ENCODE measurements at places on chromosomes 5 and 9.
A peak's percentile ranks its signal among the peaks of the same experiment; 100 is the strongest.

DNA sequence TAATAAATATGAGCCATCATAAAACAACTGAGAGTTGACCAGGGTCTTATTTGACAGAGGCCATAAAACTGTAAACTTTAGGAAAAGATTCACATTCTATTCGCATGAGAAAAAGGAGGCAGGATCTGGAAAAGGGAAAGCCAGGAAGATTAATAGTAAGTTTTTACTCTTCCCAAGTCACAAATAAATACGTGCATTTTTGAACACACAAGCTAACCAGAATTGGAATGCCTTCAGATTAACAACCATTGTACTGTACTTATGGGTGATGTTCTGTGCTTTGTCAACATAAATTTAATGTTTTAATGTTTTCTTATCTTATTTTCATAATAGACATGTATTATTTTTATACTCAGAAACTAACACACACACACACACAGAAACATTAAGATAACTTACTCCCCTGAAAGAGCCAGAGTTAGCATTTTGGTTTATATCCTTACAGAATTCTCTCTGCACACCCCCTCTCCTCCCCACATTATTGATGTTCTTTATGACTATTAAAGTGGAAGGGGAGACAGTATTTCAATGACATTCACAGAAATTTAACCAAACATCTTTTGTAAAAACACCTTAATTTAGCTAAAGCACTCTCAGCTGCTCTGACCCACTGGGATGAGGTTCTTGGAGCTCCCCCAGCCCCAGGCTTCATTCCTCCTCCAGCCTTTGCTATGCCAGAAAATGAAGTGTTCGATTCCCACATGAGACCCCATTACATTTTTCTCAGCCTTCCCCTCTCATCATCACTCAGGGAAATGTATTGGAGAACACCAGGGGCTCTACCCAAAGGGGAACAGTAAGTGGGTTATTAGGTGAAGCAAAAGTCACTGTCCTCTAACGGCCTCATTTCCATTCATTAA, 155.5 kb downstream of the ESM1 start:
- no peak for DNase-seq

- no peak for DNase-seq
Measured at GRCh38 chr5:2724031-2724581, 27.4 kb downstream of the IRX2 start.

- no peak for DNase-seq
Measured at GRCh38 chr5:52920929-52921328, 68.2 kb upstream of the ITGA2 start.

DNA sequence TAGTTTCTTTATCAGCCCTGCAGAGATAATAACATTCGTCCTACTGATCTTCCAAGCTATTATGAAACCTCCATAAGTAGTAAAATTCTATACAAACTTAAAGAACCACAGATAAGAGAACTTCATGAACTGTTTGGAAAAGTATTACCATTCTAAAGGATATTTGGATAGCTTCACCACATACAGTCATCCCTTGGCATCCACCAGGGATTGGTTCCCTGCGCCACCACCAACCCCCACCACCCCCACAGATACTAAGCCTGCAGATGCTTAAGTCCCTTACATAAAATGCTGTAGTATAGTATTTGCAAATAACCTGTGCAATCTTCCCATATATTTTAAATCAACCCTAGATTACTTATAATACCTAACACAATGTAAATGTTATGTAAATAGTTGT, 61.4 kb upstream of the SHISAL2B start:
- no peak for DNase-seq

- DNase-seq, result peak; percentile 57
Measured at GRCh38 chr5:159106569-159107282, 7.0 kb upstream of the EBF1 start.

DNA sequence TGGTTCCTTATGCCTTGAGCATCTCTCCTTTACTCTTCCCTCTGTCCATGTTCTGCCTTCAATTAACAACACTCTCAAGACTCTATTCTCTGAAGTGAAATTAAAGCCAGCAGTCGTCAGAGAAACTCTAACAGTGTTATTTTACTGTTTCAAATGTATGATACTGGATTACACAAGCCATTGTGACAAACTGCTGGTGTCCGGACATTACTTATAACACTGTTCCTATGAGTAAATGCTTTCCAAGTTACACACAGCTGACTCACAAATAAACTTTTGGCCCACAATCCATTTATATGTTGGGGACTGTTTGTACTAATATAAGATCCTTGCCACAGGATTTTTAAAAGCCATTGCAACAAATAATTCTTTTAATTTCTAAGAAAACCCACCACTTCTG, 63.2 kb upstream of the GHR start:
- no peak for DNase-seq

- DNase-seq, result no peak
Measured at GRCh38 chr5:64612344-64612961, 77.8 kb upstream of the SHISAL2B start.
